ENCODE measurements at places on chromosomes 1 and 21.

GRCh38 chr1:18978706-18979105, 22.2 kb upstream of the IFFO2 start:
- no peak for DNase-seq

- peak; percentile 24 for DNase-seq
Observed at GRCh38 chr1:199029855-199030254, 391.0 kb downstream of the PTPRC start.

- no peak for DNase-seq
Observed at GRCh38 chr1:2350501-2350900, 40.9 kb downstream of the MORN1 start.

DNA sequence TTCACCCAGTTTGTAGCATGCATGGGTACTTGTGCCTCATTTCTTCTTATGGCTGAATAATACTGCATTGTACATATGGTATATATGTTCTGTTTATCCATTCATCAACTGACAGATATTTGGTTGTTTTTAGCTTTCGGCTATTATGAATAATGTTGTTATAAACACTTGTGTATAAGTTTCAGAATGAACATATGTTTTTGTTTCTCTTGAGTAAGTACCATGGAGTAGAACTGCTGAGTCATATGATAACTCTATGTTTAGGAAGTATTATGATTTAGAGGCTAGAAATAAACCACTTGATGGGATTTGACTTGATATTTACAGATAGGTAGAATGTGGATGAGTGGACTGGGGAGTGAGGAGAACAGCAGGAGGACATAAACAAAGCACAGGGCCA, 48.6 kb downstream of the WNT2B start:
- no peak for DNase-seq

DNA sequence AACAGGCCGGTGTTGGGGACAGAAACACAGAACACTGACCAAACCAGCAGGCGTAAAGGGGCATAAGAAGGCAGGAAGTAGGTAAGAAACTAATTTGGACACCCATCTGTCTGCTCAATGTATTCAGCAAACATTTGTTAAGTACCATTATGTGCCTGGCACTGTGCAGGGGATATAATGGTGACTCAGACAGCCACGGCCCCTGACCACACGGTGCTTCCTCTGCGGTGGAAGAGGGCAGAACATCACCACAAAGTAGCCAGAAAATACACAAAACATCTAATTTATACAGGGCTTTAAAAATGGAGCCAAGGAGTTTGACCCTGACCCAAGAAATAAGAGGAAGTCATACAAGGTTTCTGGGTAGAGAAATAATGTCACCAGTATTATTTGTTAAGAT, 12.9 kb downstream of the DNAJC11 start:
- no peak for DNase-seq

- DNase-seq = no peak
Observed at GRCh38 chr1:193013707-193014106, 45.5 kb downstream of the UCHL5 start.

DNA sequence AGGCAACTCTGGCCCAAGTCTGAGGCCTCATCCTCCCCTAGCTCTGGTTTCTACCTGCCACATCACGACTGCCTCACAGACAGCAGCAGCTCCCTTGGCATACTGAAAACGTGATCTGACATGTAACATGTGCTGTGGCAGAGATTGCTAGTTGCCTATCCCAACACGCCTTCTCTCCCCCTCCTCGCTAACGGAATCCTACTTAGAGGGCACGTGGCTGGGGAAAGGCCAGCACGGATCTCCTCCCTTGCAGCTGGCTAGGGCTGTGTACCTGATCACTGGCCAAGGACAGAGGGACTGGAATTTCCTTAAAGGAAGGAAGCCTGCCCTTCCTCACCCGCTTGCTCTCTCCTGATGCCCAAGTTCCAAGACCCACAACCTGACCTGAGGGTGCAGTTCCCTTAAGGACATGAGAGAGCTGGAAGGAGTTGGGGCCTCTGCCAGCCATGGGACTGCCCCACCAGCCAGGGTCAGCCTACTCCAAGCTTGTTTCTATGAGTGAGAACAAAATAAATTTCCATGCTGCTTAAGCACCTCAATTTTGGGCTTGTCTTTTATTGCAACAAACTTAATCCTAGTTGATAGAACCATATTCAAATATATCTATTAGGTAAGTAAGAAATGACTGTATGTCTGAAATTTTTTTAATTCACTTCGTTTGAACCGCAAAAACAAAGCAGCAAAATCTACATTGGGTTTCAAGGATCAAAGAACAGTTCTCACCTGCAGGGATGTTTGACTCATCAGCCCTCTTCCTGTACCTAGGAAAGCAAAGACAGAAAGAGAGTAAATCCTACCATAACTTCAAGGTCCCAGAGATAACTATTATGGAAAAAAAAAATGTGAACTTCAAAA, 7.2 kb downstream of the SETD4 start:
- DNase-seq = no peak

Measured in fibroblast of skin of abdomen (primary cell).